Inflammatory macrophage treated with lipopolysaccharide for 1 hour (primary cell): ENCODE measurements at places on chromosomes 1 and 21.

DNA sequence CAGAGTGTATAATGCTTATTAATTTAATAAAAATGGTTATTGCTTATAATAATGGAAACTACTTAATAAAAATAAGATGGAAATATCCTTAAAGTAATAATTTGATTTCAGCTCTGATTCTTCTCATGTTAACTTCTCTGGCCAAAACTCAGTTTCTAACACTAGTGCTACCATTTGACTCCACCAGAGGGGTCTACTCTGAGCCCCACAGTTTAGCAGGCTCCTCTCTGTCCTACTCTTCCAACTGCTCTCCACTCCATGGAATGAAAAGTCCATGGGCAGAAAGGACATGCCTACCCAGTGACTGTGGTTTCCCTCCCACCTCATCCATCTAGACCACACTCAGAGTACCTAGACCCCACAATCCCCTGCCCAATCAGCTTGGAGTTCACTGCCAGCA is 489.1 kb upstream of the CAMK1G start:
- DNase-seq = no peak

DNA sequence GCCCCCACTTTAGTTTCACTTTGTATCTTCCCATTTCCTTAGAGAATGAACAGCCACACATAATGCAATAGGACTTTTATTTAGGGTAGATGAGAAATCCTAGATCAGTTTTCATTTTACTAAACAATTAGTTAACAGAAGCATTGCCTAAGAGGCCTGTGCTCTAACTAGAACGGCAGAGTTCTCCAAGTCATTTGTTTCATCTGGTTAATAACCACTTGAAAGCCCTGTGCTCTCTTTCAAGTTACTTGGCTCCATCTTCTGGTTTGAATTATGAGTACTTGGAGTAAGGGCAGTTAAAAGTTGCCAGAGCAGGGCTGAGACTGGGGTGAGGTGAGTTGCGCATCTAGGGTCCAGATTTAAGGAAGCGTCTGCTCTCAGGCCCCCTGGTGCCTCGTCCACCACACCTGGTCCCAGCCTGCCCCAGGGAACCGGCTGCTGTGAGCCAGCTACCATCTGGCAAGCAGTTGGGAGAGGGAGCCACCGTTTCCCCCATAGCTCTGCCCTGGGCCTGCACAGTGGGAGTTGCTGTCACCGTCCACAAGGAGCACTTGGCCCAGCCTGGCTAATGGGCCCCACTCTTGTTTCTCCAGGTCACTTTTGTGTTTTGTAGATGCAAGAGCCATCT is 18.1 kb upstream of the SLC44A3 start:
- peak; percentile 77 for DNase-seq

DNA sequence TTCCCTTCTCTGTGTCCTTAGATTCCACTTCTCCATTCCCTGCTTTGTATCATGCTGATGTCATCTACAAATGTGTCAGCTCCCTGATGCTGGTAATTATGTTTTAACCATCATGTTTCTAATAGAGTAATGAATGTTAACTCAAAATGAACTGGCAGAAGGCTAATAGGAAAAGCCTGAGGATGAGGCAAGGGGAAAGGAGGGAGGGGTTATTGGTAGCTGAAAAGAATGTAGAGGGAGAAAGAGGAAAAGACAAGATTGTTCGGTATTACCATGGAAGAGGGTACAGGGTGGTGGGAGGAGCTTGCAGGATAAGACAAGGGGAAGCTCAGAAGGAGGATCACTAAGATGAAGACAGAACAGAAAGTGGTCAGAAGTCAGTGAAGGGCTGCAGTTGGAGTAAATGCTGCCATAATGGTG is 150.9 kb downstream of the ZC3H11B start:
- DNase-seq = peak; percentile 40

GRCh38 chr1:234154320-234155251 is 218.7 kb upstream of the COA6 start:
- peak; percentile 79 for DNase-seq

DNA sequence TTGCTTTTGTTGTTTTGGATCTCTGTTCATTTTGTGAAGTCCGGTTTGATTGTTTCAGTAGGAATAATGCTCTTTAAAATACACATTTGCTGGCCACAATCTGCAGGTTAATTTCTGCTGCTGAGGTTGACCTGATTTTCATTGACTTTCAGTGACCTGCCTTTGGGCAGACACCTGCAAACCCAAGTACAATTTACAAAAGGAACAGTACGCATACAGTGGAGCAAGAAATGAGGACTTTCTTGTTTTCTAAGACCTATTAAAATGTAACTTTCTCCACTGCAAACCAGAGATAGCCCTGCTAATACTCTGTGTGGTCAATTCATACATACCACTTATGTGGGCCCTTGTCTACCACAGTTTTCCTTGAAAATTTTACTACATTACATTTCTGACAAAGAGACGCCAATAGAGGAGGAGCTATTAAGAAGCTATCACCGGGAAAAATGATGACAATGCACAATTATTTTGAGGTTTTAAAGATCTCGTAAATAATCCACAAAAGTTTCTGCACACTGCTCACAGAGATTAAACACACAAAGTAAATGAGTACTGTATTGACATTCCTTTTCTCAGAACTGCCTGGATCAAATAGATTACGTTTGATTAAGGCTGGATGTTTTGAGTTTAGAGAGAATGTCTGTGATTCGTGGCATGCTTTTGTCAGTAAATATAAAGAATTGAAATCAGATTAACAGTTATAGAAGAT is 141.9 kb downstream of the SDCCAG8 start:
- no peak for DNase-seq

DNA sequence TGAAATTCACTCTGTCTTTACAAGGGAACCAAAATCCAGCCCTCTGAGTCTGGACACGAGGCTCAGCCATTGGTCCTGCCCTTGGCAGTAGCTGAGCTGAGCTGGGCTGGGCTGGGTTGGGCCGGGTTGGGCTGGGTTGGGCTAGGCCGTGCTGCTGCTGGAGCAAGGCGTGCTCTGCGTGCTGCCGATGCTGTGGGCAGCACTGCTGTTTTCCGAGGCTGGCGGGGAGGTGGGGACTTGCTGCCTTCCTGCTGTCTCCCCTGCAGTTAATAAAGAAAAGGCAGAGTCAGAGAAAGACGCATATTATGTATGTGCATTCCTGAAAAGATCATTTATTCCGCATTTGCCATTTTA is 182.9 kb downstream of the CDC7 start:
- no peak for DNase-seq

GRCh38 chr1:233945573-233945972 is 41.1 kb downstream of the SLC35F3 start:
- DNase-seq = no peak

DNA sequence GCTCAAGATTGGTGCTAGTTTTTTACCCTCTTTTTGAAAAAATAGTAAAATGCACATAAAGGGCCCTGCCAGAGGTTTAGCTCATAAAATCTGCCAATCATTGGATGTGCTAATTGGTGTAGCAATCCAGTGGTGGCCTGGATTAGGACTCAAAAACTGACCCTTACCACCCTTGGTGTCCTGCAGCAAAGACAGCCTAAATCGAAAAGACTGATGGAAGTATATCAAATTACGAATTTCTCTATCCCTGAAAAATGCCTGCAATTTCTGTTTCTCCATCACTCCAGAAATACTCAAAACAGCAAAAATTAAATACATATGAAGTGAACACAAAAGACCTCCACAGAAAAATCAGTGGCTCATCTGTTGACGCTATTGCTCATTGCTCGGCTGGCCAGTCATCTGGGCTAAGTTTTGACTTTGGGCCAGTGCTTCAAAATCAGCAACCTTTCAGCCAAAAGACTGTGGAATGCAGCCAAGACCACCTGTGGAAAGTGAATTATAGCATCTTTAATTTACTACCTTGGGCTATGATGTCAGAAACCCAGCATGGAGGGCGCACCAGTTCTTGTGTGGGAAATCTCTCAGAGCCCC is 30.0 kb downstream of the WLS start:
- DNase-seq = no peak

- DNase-seq = no peak
These were observed 37.5 kb downstream of the SPTA1 start for GRCh38 chr1:158649052-158649451.

DNA sequence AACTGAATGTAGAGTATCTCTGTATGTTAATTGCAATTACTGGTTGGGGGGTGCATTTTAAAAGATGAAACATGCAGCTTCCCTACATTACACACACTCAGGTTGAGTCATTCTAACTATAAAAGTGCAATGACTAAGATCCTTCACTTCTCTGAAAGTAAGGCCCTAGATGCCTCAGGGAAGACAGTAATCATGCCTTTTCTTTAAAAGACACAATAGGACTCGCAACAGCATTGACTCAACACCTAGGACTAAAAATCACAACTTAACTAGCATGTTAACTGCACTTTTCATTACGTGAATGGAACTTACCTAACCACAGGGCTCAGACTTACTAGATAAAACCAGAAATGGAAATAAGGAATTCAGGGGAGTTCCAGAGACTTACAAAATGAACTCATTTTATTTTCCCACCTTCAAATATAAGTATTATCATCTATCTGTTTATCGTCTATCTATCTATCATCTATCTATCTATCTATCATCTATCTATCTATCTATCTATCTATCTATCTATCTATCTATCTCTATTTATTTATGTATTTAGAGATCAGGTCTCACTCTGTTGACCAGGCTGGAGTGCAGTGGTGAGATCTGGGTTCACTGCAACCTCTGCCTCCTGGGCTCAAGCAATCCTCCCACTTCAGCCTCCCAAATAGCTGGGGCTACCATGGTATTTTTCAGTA is 47.8 kb downstream of the CHML start:
- DNase-seq = peak; percentile 78

DNA sequence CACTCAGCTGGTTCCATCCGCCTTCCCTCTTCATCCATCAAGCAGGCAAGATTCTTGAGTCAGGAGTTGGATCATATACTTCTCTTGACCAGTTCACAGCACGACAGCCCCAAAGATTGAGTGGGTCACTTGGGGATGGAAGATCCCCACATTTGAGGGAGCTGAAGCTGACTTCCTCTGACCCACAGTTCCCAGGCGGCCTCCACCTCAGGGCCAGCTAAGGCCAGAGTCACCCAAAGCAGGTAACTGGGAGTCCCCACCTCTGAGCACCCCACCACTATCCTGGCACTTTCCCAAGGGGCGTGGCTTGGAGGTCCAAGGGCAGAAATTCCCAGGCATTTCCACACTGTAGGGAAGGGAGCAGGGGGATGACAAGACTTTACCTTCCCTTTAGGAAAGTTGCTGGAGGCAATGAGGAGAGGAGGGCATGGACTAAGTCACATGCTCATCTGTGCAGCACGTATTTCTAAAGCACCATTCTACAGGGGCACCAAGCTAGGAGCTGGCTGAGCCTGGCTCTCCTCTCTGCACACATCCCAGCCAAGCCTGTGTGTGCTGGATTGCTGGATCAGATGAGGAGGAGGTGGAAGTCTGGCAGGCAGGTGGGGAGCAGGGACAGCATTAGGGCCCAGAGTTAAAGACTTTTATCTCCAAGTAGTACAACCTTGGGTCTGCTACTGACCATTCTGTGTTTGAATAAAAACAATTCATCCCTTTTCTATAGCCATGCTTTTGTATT is 1.3 kb upstream of the RD3 start:
- no peak for DNase-seq

DNA sequence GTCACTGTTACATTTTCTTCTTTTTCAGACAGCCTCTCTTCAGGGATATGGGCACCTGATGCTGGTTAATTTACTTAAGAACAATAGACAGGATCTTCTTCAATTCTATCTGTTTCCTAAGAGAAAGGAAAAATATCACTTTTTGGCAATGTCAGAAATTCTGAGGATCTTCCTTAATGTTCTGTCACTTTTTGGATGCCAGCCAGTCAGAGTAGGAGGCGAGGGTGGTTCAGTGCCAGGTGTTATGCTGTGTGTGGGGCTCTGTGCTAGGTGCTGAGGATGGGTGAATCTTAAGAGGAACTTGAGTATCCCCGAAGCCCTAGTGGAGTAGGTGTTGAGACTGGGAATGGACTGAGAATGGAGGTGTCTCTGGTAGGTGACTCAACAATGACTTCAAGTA is 133.5 kb downstream of the UCK2 start:
- no peak for DNase-seq

DNA sequence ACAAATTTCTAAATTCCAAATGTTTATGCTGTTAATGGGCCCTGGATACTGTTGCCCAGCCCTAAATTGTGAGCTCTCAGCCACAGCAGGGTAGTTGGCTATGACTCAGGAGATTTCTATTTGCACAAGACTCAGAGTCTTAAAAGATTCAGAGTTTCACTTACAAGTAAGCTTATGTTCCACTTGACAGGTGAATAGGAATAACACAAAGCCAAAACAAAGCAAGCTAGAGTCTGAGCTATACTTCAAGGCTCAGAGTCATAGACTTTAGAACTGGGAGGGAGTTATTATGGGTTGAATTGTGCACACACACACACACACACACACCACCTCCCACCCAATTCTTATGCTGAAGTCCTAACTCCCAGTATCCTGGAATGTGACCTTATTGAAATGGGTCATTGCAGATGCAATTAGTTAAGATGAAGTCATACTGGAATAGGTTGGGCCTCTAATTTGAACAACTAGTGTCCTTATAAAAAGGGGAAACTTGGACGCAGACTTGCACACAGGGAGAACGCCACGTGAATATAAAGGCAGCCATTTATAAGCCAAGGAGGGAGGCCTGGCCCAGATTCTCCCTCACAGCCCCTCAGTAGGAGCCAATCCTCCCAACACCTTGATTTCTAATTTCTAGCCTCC is 30.2 kb downstream of the PRDX6 start:
- no peak for DNase-seq

- DNase-seq = peak; percentile 3
These were observed 138.0 kb downstream of the HS2ST1 start for GRCh38 chr1:87052400-87052799.

DNA sequence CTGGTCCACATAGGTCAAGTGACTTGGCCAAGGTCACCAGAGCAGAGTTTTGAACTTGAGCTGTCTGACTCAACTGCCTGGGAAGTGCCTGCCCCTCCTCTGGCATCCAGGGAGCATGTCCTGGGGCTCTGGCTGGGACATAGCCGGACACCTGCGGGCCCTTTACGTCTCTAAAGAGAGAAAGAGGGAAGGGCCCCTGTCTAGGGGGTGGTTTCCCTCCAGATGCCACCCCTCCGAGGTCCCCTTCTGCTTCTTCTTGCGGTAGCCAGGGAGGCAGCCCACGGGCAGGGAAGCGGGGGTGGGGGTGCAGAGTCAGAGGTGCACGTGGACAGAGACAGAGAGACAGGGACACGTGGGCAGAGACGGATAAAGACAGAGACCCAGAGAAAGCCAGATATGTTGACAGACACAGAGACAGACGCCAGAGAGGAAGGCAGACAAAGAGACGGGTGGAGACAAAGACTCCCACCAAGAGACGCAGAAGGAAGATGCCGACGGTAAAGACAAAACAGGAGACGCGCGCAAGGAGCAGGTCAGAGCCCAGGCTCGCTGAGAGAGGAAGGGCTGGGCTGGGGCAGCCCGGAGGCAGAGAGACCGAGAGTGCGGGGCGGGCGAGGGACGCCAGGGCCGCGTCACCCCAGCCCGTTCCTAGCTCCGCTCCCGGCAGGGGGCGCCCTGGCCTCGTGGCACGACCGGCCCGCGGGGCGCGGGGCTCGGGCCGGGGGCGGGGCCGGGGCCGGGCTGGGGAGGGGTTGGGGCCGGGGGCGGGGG is 458 bp upstream of the ALPL start:
- DNase-seq = peak; percentile 66

DNA sequence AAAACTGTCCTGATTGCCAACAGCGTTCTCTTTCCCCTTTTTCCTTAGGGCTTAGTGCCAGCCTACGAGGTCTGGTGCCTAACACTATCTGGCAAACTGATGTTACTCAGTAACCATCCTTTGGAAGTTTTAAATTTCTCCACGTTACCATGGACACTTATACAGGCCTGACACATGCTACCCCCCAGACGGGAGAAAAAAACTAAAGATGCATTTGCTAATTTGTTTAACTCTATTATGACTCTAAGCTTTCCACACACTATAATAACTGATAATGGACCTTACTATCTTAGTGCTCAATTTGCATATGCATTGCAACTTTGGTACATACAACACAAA is 36.8 kb downstream of the CLCA1 start:
- no peak for DNase-seq
